GM19239 (cell line): ENCODE measurements at places on chromosomes 5 and 9.

- no peak for DNase-seq
These were observed 102.0 kb downstream of the MVB12B start for GRCh38 chr9:126428534-126429175.

GRCh38 chr5:111262815-111263214, 38.6 kb downstream of the CAMK4 start:
- DNase-seq: no peak

GRCh38 chr9:97793067-97793466, 60.0 kb upstream of the FOXE1 start:
- no peak for DNase-seq

DNA sequence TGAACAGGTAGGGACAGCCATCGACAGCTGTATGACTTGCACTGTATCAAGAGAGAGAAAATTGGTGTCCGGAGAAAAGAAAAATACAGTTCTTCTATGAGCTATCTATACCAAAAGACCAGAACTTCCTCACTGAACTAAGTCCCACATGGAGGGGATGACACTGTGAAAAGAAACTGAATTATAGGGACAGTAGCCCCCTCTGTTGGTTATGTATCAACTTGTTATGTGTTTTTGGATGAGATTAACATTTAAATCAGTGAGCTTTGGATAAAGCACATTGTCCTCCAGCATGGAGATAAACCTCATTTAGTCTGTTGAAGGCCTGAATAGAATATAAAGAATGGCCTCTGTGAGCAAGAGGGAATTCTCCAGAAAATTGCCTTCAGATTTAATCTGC, 176.6 kb upstream of the SH3GL2 start:
- no peak for DNase-seq

DNA sequence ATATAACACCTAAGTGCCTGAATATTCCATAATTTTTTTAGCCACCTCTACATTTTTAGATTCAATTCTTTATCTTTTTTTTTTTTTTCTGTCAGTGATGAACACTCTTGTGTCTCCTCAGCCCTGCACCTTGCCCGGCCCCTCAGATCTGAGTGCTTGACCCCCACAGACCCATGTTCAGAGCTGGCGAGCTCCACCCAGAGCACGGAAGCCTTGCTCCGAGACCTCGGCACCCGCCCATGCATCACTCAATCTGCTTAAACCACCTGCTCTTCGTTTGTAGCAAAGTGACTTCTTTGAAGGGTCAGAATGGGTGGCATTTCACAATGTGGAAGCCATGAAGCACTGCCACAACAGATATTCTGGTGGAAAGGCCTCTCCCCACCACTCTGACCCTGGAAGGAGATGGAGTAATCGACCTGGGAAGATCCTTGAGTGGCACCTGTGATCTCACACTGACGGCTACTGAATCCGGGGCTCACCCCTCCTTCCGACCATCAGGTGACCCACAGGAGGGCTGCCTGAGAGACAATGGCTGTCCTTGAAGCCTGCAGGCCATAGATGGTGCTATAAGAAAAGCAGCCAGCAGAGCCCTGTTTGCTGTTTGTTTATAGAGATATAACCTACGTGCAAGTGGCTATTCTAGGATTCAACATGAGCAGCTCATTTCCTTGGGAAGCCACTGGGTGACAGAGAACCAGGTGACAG, 261.1 kb upstream of the IRX4 start:
- no peak for DNase-seq

DNA sequence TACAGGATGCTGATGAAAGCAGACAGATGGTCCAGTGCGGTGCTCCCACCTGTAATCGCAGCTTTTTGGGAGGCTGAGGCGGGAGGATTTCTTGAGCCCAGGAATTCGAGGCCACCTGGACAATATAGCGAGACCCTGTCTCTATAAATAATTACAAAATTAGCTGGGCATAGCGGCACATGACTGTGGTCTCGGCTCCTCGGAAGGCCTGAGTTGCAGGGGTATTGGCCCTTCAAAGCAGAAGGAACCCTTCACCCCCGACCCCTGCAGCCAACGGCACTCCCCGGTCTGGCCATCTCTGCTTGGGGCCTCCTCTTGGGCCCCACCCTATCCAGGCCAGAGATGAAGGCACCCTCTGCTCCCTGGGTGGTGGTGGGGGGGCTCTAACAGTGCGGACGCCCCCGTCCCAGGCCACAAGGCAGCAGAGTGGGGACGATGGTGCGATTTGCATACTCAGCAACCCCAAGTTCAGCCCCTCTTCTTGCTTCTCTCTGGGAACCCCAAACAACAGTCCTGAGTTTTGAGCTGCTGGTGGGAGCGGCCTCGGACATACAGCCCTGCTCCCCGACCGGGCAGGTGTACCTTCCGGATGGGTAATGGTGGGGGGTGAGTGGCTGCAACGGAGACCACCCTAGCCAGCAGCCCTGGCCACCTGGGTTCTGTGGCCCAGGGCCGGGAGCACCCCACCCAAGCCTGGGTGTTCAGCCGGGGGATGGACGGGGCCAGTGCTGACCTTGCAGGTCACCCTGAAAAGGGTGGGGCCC, 50.7 kb downstream of the NACC2 start:
- DNase-seq: no peak

DNA sequence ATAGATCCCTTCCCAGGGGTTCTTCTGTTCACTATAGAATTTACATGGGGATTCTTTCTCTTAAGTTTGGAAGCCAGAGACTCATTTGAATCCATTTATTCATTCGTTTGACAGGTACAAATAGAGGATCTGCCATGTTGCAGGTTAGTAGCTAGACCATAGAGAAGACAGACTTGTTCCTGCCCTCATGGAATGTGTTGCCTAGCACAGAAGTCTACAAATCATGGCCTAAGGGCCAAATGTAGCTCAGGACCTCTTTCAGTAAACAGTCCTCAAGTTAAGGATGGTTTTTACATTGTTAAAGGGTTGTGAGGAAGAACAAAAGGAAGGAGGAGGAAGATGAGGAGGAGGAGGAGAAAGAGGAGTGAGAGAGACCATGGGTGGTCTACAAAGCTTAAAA, 114.7 kb upstream of the SLC44A1 start:
- DNase-seq: no peak

- DNase-seq: no peak
These were observed 156.5 kb upstream of the PITX1 start for GRCh38 chr5:135190416-135191083.

GRCh38 chr9:134488331-134489280, 153.0 kb upstream of the COL5A1 start:
- DNase-seq: no peak

GRCh38 chr9:114364134-114365041, 23.4 kb downstream of the AKNA start:
- DNase-seq: no peak

GRCh38 chr5:55037046-55037771, 13.2 kb downstream of the GZMK start:
- no peak for DNase-seq

DNA sequence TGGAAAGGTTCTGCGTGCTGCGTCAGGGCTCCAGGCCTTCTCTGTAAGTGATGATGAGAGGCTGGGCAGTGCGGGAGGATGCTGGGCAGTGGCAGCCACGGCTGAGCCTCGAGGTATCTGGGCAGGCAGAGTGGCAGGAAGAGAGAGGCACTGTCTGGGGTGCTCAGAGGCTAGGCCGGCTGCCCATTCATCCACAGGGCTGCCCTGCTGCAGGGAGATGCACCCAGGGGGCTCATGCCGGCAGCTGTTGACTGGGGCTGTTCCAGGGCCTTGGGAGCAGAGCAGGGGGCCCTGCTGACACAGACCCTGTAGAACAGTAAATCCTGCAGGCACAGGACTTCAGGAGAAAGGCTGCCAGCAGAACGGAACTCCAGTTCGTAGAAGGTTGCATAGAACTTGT, 88.8 kb downstream of the BOD1 start:
- no peak for DNase-seq

- DNase-seq: no peak
These were observed 50.2 kb upstream of the STARD4 start for GRCh38 chr5:111562561-111562960.

DNA sequence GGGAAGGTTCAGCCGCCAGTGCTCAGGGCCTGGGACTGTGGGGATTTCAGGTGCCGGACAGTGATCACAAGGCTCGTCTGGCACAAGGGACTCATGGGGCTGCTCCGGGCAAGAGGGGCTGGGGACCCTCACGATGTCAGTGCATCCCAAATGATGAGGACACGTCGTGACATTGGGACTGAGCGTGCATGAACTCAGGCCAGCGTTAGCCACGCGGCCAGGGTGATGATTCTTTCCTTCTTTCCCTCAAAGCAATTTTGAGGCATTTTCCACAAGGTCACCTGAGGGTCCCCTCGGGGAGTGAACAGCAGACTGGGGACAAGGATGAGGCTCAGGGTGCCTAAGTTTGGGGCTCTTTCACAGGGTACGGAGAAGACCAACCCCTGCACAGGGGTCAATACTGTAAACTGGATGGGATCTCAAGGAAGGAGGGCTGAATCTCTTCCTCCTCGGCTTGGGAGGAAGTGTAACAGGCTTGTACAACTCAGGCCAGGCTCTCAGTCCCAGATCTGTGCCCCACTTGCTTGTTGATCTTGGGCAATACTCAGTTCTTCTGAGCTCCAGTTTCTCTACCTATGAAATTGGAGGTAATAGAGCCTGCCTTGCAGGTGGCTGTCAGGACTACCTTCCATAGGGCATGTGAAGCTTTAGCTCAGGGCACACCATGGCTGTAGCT, 78.5 kb downstream of the PRRT1B start:
- no peak for DNase-seq

GRCh38 chr9:76866689-76867088, 39.2 kb downstream of the PRUNE2 start:
- DNase-seq: no peak

- DNase-seq: no peak
These were observed 100.6 kb downstream of the ARHGAP26 start for GRCh38 chr5:142870532-142871362.

DNA sequence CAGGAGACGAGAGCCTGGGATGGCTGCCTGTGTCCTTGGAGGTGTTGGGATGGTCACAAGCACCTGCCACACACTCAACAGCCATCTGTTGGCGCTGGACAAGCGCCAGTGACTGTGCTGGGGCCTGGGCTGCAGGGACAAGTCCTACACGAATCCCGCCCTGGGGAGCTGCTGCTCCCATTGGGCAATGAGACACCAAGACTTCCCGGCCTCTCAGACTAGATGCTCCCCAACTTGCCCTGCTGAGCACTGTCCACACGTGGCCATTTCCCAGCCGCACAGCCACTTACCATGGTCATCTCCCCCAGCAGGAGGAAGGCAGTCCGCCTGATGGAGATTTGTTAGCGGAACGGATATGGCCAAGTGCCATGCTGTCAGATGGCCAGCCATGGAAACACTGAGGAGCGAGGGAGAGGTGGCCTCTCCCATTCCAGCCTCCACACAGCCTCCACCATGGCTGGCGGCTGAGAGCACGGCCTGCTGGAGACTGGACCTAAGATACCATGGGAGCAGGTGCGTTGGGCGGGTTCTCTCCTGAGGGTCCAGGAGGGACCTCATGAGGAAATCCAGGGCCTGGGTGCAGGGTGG, 43.9 kb downstream of the PRRT1B start:
- no peak for DNase-seq

- no peak for DNase-seq
These were observed 35.9 kb downstream of the AFF4 start for GRCh38 chr5:132927355-132928061.
